ENCODE measurements at places on chromosomes 11 and 22. TPM values are rescaled to one million over a fixed set of nuclear protein-coding genes. Genes with fewer than 3 reads are reported as not detected.

Gene CALCA
- total RNA-seq, result not detected

Gene TRPM5
- total RNA-seq, result 3.8 TPM

Gene LMF2
- 58.7 TPM for total RNA-seq

Gene SLC22A12
- not detected for total RNA-seq

Gene TMEM86A
- total RNA-seq, result 3.3 TPM

Gene KCNK4
- total RNA-seq, result not detected

Gene CYB5R2
- 4.4 TPM for total RNA-seq

Gene FREY1
- total RNA-seq, result 0.61 TPM

Gene OR2AG1
- not detected for total RNA-seq

Gene OR5B3
- total RNA-seq, result not detected

Gene NPTXR
- total RNA-seq, result 2.5 TPM

Gene PHF21B
- total RNA-seq, result 0.40 TPM

Gene MUC5B
- 369 TPM for total RNA-seq

Gene TMA7B
- not detected for total RNA-seq

Gene RAG2
- total RNA-seq, result not detected

Gene GRAP2
- total RNA-seq, result 2.1 TPM

Gene NXPE2
- 17.0 TPM for total RNA-seq

Gene CTR9
- 26.9 TPM for total RNA-seq

Gene MUC6
- not detected for total RNA-seq

Gene SLC22A8
- total RNA-seq, result not detected

Gene BLID
- not detected for total RNA-seq

Gene ETS1
- total RNA-seq, result 38.0 TPM

Gene MS4A12
- total RNA-seq, result 666 TPM

Gene INSC
- 2.6 TPM for total RNA-seq

Gene KCNC1
- total RNA-seq, result 0.50 TPM

Gene HOATZ
- not detected for total RNA-seq

Gene ANO5
- total RNA-seq, result 11.2 TPM

Gene APOA5
- not detected for total RNA-seq

Gene UBQLNL
- total RNA-seq, result 0.49 TPM

Gene CRACR2B
- total RNA-seq, result 117 TPM

Gene PIWIL4
- total RNA-seq, result 5.9 TPM

Gene FKBP2
- 78.5 TPM for total RNA-seq

Gene TCIRG1
- 140 TPM for total RNA-seq

Gene ASRGL1
- total RNA-seq, result 18.1 TPM

Gene GALR3
- not detected for total RNA-seq

Gene TMEM191C
- 4.0 TPM for total RNA-seq

Gene DDI1
- total RNA-seq, result not detected

Gene PTGDR2
- total RNA-seq, result 4.6 TPM

Gene FIBIN
- total RNA-seq, result 1.3 TPM

Gene PRDM11
- total RNA-seq, result 9.7 TPM

Gene BACE1
- 8.8 TPM for total RNA-seq

All from left colon (tissue), 2 donors.